ENCODE measurements at places on chromosomes 2 and 18.

GRCh38 chr2:71073475-71073874 is 5.0 kb downstream of the NAGK start:
- DNase-seq: no peak

- DNase-seq: no peak
Observed at GRCh38 chr18:39672171-39672570, 2106.6 kb upstream of the CELF4 start.

GRCh38 chr2:105571445-105571987 is 172.7 kb upstream of the FHL2 start:
- DNase-seq: no peak

DNA sequence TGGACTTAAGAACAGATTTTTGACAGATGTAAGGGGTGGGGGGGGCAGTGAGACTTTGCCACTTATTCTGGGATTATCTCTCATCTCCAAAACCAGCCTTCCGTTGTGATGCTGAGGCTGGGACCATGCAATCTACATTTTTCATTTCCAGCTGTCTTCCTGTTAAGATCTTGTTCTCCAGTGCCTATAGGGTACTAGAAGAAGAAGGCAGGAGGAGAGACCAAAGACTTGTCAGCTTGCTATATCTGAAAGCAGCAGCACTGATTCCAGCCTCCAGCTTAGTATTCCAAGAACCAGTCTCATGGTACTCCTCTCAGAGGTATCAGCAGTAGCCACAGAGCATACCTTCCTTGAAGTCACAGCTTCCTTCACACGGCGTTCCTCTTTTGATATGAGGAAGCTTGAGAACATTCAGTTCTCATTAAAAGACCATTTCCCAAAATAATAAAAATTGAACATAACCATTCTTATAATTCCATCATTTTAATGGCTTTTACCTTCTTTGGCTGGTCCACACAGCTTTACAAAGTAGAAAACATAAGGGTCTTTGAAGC is 49.8 kb downstream of the USP34 start:
- DNase-seq: no peak

GRCh38 chr2:15316370-15316814 is 244.7 kb downstream of the NBAS start:
- no peak for DNase-seq

DNA sequence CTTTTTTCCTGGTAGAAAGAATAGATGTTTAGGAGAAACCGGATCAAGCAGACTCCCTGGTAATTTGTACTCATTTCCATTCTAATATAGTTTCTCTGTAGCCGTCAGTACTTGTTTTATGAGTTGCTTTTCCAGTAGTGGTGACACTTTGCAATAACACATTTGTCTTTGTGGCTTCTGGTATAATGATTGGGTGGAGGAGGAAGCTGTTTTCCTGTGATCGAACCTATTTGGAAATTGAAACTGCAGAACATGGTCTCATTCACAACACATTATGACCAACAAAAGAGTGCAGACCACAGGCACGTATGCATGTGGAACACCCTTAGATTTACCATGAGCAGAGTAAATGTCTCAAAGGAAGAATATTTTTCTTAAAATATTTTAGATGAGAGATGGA is 7.6 kb upstream of the SERPINB12 start:
- DNase-seq: no peak

DNA sequence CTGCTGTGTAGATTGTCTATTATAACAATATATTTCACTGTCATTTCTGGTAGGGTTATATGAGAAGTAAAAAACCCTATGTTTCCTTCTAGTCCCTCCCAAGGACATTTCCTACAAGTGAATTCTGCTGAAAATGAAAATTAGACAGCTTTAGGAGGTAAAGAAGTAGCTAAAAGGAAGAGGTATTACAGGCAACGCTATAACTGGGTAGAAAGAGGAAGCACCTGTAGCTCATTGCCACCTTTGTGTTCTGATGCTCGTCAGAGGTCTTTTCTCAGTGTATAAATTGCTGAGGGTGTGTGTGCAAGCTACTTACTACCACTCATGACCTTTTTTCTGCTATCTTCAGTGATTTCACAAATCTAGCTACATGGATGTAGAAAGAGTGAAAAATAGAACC is 1.4 kb downstream of the DNAJC10 start:
- DNase-seq: no peak

DNA sequence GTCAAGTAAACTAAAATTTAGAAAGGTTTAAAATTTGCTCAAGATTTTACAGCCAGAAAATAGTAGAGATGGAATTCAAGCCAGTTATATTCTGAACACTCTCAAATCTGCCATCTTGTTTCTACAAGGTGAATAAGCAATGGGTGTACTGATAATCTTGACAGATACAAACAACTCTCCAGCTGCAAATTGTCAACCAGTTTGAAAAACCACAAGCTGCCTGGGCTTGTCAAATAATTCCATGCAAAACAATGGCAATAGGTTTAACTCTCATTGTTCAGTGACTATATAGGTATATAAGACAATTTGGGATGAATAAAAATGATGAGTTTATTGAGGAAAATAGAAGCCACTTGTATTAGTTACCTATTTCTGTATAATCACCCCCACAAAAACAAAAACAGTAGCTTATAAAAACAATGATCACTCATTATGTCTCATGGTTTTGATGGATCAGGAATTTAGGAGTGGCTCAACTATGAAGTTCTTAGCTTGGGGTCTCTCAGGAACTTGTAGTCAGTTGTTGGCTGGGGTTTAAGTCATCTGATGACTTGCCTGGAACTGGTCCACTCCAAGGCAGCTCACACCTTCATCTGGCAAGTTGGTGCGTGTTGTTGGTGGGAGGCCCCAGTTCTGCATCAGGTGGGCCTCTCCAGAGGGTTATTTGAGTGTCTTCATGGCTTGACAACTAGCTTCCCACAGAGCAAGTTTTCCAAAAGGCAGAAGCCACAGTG is 12.6 kb upstream of the EVA1A start:
- no peak for DNase-seq

DNA sequence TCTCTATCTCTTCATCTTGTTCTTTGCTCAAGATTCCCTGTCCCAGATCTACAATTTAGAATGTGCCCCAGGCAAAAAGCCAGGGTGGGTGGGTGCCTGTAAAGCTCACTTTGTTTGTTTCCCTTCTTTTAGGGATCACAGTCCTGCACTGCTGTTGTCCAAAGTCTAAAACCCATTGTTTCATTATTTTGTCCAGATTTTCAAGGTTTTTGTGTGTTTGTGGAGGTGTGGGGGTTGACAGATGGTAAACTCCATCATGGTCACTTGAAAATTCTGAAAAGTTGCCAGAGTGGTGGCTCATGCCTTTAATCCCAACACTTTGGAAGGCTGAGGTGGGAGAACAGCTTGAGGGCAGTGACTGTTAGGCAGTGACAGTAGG is 41.5 kb downstream of the YES1 start:
- DNase-seq: no peak

DNA sequence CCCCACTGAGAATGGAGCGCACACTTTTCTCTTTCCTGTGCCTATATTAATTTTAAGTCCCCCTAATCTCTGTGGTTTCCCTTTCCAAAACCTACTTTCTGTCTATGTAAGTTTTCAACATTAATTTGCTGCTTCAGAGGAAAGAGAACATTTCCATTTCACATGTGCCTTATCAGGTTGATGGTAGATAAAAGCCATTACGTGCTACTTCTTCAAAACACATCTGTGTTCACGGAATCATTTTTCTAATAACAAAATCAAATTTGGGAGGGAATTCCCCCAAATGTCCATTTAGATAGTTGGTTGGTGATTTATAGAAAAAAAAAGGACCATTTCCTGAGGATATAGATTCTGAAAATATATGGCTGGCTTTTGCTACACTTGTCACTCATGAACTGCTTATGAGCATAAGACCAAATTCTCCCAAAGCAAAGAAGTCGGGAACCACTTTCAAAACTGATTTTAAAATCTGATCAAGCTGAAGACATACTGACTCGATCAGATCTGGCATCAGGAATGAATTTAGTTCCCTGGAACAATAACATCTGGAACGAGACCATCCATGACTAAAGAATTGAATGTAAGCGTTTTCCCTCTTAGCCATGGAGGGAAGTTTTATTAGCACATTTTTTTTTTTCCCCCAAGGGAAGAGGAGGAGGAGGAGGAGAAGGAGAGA is 8.2 kb downstream of the PTGR3 start:
- no peak for DNase-seq

DNA sequence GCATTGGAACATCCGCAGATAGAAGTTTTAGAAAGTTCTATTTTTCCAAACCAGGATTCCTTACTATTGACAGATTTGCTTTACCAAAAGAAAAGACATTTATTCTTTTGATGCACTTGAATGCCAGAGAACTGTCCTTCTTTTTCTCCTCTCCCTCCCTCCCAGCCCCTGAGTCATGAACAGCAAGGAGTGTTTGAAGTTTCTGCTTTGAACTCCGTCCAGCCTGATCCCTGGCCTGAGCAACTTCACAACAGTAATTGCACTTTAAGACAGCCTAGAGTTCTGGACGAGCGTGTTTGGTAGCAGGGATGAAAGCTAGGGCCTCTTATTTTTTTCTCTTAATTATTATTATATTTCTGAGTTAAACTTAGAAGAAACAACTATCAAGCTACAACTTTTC is 33.6 kb downstream of the APCDD1 start:
- DNase-seq: no peak

DNA sequence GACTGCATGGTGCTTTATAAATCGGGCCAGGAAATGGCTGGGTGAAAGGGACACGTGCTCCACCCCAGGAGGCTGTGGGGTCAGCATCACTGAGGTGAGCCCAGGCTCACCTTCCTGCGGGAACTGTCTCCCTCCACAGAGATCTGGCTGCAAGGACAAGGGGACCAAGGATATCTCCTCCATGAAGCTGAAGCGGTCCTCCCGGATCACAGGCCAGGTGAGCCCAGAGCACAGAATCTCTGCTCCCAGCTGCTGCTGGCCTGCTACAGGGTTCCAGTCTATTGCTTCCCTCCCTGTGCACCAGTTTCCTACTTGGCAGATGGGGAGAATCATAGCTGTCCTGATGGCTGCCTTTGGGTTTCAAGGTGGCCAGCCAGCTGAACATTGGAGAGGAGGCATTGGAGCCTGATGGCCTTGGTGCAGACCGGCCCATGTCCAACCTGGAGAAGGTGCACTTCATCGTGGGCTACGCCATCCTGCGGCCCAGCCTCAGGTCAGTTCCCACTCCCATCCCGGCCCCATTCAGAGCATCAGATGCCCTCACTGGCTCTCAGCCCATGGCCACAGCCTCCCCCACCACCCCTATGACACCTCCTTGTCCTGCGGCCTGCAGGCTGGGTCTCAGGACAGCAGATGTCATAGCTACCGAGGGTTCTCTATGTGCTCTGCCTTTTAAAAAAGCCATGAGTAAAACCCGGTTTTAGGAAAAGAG is 33.7 kb upstream of the GPR17 start:
- DNase-seq: no peak

GRCh38 chr2:6679471-6679870 is 186.2 kb downstream of the CMPK2 start:
- no peak for DNase-seq

- no peak for DNase-seq
Observed at GRCh38 chr2:221211653-221212052, 360.5 kb downstream of the EPHA4 start.

DNA sequence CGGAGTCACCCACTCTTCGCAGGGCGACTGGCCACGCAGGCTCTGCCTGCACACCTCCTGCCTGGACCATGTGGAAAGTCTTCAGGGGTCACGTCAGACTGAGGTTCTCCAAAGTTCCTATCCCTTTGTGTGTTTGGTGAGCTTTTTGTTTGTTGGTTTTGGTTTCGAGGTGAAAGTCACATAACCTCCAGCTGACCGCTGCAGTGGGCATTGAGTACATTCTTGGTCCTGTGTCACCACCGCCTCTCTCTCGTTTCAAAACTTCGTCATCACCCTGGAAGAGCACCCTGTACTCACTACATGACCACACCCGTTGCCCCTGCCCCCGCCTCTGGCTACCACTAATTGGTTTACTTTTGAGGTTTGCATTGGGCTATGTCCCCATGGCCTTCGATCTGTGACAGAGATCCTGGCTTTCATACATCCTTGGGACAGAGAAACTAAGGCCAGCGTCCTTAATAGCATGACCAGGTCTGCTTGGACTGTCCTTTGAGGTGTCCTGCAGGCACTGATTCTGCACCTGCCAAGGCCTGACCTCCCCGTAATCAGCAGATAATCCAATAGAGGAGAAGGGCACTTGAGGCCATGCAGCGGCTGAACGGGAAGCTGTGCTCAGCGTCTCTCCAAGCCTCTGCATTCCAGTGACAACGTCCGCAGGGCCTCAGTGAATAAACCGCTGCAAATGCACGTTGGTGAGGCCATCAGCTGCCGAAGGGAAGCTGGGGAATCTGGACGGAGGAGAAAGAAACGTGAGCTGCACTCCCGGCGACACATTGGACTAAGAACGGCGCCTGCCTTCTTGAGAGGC is 46.8 kb downstream of the SH3BP4 start:
- no peak for DNase-seq

DNA sequence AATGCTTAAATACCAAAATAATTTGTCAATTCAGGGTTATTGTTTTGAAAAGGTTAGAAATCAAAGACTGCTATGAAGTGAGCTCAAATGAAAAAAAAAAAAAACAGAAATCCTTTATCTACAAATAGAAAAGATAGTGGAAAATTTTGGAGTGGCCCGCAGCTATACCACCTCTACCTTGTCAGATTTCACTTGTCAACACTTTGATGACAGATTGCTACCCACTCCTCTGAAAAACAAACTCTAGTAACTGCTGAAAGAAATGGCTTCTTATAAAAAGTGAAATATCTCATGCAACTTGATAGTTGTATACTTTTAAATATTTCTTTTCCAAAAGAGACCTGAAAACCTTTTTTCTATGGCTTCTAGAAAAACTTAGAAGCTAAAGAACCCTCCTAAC is 84.5 kb downstream of the WDPCP start:
- no peak for DNase-seq

DNA sequence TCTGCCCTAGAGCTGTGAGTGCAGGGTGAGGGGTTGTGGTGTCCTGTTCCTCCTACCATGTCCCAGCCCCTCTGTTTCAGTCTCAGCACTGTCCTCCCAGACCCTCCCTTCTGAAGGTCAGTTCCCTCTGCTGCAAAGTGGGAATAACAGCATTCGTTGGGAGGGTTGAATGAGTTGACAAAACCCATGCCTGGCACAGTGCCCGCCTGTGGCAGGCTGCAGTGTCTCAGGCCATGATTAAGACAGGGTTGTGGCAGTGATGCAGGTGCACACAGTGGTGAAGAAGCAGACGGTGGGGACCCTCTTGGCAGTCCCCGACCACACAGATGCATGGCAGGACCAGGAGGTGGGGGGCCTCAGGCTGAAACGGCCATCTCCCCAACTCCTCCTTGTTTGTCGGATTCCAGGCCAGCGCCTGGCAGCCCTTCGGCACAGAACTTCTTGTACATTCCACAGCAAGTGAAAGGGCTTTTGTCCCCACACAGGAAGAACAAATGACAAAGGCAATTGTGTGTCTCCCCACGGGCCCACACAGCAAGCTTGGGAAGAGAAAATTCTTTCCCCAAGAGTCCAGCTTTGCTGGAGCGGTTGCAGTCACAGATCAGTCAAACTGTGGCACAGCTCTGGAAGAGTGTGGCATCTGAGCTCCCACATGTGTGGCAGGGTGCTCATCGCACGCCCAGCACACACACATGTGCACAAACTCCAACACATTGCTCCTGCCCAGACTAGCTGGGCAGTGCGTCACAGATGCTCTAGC is 92.0 kb upstream of the MSH2 start:
- no peak for DNase-seq

- no peak for DNase-seq
Observed at GRCh38 chr2:20125616-20126015, 74.2 kb upstream of the LAPTM4A start.

- DNase-seq: no peak
Observed at GRCh38 chr2:43220229-43220751, 6.1 kb downstream of the ZFP36L2 start.

GRCh38 chr2:227206406-227206805 is 42.0 kb downstream of the COL4A3 start:
- no peak for DNase-seq
